ENCODE measurements at places on chromosomes 7 and 10.

GRCh38 chr10:52768001-52768532 is 4.5 kb downstream of the MBL2 start:
- DNase-seq = no peak

GRCh38 chr7:126696256-126697038 is 556.3 kb downstream of the GRM8 start:
- DNase-seq = no peak

DNA sequence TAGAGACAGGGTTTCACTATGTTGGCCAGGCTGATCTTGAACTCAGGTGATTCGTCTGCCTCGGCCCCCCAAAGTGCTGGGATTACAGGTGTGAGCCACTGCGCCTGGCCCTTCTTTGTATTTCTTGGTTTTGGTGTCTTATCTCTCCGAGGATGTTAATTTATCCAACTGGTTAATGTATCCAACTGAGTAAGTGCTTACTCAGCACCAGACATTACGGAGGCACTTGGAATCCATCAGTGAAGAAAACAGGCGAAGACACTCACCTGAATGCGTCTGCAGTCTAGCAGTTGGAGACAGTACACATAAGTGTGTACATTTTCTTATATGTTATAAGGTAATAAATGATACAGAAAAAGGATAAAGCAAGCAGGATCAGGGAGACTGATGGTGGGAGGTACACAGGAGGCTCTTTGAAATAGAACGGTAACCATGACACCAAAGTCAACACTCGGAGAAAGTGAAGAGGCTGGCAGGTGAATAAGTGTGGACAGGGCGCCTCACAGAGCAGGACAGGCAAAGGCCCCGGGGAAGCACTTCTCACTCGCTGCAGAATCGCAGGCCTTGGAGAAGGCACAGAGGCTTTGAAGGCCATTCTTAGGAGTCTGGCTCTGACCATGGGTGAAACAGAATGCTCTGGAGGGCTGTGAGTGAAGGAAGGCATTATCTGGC is 73.1 kb downstream of the LANCL2 start:
- DNase-seq = no peak

DNA sequence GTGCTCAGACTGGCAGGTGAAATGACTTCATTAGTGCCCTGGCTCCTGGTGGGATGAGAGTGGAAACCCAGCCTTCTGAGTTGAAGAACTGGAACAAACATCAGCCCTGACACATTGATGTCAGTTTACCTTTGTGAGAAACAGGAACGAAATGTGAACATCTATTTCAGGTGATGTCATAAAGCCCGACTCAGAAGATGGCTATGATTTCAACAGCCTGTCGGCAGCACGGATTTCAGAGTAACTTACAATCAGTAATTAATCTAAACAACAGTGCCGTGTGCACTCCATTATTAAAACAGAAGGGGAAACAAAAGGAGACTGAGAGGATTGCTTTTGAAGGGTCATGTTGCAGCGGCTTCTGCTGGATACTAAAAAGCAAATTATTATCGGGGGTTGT is 243.2 kb downstream of the FRMD4A start:
- DNase-seq = no peak

- no peak for DNase-seq
Measured at GRCh38 chr10:96338279-96338925, 20.4 kb downstream of the OPALIN start.

GRCh38 chr7:30331338-30331737 is 46.9 kb downstream of the ZNRF2 start:
- no peak for DNase-seq

DNA sequence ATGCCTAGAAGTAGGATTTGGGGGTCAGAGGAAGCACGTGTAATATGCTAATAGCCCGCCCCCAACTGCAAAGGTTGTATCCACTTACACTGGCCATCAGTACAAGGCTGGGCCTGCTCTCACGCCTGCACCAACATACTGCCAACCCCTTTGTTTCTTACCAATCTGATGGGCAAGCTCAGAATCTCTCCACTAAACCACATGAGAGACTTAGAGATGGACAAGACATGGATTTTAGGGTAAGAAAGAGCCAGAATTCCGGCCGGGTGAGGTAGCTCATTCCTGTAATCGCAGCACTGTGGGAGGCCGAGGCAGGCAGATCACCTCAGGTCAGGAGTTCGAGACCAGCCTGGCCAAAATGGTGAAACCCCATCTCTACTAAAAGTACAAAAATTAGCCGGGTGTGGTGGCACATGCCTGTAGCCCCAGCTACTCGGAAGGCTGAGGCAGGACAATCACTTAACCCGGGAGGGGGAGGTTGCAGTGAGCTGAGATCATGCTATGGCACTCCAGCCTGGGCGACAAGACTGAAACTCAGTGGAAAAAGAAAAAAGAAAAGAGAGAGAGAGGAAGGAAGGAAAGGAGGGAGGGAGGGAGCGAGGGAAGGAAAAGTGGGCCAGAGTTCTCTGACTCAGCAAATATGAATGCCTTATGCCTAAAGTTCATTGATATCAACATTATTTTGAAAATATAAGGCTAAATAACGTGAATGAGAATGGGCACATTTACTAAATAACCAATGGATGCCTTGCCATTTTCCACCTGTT is 162.2 kb downstream of the SLIT1 start:
- DNase-seq = no peak

GRCh38 chr7:146956321-146956720 is 839.7 kb downstream of the CNTNAP2 start:
- DNase-seq = no peak

- DNase-seq = no peak
Measured at GRCh38 chr10:97858001-97858439, 8.4 kb downstream of the GOLGA7B start.

GRCh38 chr10:47244560-47245500 is 55.2 kb upstream of the GDF10 start:
- DNase-seq = no peak

DNA sequence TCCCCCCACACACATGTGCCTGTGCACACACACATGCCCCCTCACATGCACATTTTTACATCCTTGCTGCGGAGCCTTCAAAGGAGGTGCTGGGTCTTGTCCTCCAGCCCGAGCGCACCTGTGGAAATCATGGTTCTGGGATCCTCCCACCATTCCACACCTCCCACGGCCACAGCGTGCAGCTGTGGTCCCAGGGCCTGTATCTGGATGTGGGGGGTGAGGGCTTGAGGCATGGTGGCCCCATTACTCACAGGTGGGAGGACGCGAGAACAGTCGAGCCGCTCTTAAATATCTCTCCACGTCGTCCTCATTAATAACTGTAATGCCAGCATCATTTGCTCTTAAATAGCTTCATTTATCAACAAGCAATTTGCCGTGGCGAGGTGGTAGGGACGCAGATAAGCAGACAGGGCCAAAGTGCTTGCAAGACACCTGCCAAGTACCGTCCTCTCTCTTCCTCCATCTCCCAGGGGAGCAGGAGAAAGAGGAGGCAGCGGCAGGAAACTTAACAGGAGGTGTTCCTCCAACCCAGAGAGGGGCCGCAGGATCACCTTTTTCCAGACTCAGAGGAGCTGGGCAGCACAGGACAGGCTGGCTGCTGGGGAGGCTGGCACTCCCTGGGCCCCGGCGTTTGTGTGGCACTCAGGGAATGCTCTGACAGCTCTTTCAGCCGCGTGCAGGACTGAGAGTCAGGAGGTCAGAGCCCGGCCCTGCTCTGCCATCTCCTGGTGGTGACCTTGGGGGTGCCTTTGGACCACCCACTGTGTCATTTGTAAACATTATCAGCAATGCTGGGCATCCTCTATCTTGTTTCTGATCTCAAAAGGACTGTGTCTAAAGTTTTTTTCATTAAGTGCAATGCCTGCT is 87.4 kb downstream of the CDH23 start:
- DNase-seq = no peak

- DNase-seq = no peak
Measured at GRCh38 chr7:6831018-6831725, 5.1 kb upstream of the CCZ1B start.

DNA sequence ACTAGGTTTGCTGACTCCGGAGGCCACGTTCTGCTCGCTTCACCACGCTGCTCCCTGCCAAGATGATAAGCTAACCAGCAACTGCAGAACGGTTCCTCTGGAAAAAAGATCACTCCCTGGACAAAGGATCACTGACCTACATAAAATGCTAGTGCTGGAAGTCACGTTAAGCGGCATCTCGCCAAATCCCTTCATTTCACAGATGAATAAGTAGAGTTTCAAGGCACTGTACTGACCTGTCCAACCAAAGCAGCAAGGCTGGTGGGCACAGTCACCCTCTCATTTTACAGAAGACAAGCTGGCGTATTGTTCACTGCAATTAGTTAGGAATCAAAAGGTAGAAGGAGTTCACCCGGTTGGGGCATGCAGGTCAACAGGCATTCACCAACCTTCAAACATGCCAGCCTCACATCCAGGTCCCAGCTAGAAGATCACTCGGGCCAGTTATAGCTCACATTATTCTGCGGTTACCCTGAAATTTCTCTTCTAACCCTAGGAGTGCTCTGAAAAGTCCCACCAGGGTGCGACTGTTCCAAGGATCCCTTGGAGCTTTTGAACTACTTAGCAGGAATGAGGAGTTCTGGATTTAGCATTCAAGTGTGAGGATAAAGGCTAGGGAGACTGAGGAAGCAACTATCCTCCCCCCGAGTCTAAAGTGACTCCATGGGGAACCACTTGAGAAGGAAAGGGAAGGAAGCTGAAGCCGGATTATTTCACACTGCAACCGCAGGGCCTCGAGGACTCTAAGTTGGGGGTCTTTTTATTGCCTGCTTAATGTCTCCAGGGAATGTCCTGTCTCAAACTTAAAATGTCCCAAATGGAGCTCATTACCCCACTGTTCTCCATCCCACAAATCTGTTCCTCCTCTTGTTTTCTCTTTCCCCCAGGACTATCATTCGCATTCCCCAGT is 32.8 kb downstream of the HIPK2 start:
- no peak for DNase-seq

GRCh38 chr10:6692856-6693255 is 112.8 kb upstream of the PRKCQ start:
- no peak for DNase-seq

DNA sequence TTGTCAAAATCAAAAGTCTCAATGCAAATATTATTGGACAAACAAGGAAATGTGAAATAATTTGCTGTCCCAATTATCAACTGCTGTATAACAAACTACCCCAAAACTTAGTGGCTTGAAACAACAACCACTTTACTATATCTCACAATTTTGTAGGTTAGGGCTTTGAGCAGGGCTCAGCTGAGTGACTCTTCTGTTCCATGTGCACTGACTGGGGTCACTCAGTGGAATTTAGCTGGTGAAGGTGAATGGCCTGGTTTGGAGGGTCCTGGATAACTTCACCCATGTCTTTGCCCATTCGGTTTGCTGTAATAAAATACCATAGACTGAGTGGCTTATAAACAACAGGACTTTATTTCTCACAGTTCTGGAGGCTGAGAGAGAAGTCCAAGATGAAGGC is 3.7 kb upstream of the GSDME start:
- no peak for DNase-seq

GRCh38 chr10:32315424-32315823 is 31.5 kb downstream of the EPC1 start:
- DNase-seq = peak; percentile 18

GRCh38 chr10:29636178-29636577 is 1.4 kb upstream of the SVIL start:
- DNase-seq = peak; percentile 54

GRCh38 chr10:11724938-11725776 is 17.0 kb upstream of the ECHDC3 start:
- DNase-seq = peak; percentile 76

- DNase-seq = no peak
Measured at GRCh38 chr7:49790209-49790608, 16.8 kb downstream of the VWC2 start.

DNA sequence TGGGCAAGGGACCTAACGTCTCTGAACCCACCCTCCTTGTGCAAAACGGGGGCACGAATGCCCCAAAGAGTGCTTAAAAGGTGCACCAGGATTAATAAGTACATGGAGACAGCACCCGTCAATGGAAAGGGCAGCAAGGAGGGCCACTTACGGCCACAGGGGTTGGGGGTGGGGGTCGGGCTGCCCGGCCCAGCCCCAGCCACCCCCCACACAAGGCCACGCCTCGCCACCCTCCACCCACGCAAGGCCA is 213.4 kb downstream of the MAD1L1 start:
- DNase-seq = no peak

DNA sequence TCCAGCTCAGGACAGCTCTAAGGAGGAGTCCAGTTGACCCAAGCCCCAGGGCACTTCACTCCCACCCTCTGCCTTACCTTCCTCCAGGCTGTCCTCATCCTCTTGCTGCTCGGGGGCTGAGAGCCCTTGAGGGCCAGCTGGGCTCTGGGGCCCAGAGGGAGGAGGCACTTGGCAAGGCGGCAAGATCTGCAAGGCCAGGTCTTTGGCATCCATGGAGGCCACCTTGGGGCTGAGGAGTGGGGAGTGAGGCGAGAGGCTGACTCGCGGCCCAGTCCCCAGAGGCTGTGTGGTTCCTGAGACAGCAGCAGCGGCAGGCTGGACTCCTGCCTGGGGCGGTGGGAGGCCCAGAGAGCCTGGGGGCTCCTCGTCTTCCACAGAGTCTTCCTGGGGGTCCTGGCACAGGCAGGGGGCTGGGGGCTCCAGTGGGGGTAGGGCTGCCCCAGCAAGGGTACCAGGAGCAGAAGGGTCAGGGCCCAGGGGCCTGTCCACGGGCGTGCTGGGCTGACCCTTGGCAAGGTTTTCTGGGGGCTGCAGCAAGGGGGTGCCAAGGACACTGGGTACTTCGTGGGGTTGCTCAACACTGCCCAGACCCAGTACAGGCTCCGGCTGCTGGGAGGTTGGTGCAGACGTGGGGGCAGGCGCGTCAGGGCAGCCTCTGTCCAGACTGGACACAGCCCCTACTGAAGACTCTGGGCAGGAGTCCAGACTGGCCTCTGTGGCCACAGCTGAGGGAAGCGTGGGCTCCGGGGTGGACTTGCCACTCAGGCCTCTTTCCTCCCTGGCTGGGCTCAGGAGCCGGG is 6.5 kb downstream of the NACAD start:
- DNase-seq = no peak

DNA sequence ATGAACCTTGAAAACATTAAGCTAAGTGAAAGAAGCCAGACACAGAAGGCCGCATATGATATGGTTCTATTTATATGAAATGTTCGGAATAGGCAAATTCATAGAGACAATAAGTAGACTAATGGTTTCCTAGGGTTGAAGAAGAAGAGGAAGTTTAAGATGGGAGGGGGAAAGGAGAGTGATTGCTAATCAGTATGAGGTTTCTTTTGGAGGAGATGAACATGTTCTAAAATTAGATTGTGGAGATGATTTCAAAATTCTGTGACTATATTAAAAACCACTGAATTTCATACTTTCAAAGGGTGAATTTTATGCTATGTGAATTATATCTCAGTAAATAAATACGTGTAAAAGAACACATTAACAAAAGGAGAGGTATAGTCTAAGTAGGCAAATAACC is 176.4 kb upstream of the HPS1 start:
- no peak for DNase-seq

GRCh38 chr10:97538839-97539238 is 33.7 kb upstream of the ANKRD2 start:
- peak; percentile 49 for DNase-seq
